Stimulated activated CD8-positive, alpha-beta memory T cell treated with anti-CD3 and anti-CD28 coated beads, Interleukin-15, amount 100 ng/mL, for 4 hours (primary cell): ENCODE measurements at places on chromosomes 2 and 18.

- DNase-seq = no peak
Observed at GRCh38 chr2:169012812-169013627, 18.1 kb downstream of the ABCB11 start.

DNA sequence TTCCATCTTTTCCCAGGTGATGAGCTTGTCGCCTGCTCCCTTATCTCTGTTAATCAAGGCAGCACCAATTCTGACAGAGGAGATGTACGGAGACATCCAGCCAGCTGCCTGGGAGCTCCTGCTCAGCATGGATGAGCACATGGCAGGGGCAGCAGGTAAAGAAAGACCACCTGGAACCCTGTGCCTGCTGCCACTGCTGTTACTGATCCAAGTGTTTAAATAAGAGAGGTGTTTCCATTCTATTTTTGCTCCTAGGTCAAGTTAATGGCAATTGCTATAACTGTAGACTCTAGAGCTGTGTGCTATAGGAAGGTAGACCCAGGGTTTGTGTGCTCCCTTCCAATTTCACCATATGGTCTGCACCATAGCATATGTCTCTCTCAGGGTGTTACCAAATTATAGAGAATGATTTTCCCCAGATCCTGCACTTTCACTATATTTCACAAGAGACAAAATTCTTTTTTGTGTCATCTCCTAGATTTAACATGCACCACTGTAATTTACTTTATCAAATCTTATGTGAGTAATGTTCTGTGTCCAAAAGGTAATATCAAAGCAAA is 88.6 kb upstream of the RPE start:
- no peak for DNase-seq

GRCh38 chr2:47738331-47738730 is 44.6 kb upstream of the MSH6 start:
- no peak for DNase-seq

DNA sequence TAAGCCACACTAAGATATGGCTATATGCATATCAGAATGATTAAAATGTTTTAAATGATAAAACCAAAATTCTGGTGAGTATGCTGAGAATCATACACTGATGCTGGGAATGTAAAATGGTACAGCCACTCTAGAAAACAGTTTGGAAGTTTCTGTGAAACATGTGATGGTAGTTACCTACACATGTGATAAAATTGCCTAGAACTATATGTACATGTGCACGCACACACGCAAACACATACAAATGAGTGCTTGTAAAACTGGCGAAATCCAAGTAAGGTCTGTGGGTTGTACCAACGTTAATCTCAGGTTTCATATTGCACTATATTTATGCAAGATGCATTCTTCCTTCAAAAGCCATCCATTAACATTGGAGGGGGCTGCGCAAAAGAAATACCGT is 195.0 kb upstream of the RAB6C start:
- no peak for DNase-seq

GRCh38 chr2:85135660-85135914 is 2.4 kb downstream of the TCF7L1 start:
- DNase-seq = no peak

- DNase-seq = no peak
Observed at GRCh38 chr2:101349893-101350662, 37.2 kb downstream of the CREG2 start.

GRCh38 chr2:177204417-177204816 is 8.2 kb upstream of the HNRNPA3 start:
- no peak for DNase-seq

DNA sequence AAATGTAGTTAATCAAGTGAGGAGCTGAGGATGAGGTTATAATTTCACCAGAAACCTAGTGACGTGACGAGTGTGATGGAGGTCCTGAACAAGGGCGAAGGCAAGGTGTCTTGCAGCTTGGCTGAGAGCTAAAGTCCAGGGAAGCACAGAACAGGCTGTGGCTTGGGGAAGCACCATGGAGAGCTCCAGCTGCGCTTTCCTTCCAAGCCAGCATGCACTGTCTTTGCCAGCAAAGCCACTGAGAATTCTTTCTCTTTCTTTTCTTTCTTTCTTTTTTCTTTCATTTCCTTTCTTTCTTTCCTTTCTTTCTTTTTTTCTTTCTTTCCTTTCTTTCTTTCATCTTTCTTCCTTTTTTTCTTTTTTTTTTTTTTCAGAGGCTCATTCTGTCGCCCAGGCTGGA is 239.3 kb downstream of the FBXO15 start:
- no peak for DNase-seq

DNA sequence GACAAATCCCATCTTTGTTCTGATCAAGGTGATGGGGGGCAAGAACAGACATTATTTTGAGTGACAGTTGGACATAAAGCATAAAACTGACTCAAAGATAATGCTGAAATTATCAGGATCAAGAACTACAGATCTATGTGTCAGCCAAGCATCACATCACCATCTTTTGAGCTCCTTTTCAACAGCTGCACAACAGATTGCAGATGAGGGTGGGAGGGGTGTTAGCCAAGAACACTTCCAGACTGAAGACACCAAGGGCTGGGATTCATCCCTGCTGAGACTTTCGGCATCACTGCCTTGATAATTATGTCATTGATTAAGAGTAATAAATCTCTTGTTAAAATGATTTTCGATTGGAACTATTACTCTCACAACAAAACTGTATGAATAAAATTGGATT is 191.5 kb upstream of the NETO1 start:
- DNase-seq = no peak

GRCh38 chr2:21279525-21279924 is 155.8 kb downstream of the TDRD15 start:
- no peak for DNase-seq

- no peak for DNase-seq
Observed at GRCh38 chr18:1392046-1392445, 487.4 kb downstream of the ADCYAP1 start.

DNA sequence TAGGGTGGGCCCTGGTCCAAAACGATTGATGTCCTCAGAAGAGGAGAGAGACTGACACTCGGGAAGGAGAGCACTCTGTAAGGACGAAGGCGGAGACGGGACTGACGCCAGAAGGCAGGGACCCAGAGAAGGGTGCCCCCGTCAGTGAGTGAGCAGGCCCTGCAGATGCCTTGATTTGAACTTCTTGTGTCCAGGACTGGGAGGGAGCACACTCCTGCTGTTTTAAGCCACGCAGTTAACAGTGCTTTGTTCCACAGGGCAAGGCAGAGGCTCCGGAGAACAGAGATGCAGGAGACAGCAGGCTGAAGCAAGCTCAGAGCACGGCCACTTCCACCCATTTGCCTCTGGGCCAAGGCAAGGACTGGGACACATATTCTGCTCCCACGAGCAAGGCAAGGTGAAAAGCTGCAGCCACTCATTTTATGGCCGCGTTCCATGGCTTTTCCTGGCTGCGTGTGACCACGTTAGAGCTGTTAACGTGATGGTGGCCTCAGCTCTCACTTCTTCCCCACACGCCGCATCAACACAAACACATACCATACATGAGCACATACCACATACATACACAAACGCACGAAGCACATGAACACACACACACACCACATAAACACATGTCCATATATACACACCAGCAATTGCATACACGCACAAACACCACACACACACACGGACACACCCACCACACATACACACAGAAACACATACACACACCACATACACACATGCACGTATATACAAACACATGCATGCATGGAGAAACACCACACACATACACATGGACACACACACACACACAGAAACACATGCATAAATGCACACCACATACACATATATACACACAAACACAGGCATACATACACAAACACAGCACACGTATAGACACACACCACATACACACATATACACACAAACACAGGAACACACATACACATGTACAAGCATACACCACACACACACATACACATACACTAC is 521.0 kb upstream of the MYT1L start:
- DNase-seq = no peak

- DNase-seq = no peak
Observed at GRCh38 chr18:78733762-78734613, 245.6 kb upstream of the SALL3 start.

DNA sequence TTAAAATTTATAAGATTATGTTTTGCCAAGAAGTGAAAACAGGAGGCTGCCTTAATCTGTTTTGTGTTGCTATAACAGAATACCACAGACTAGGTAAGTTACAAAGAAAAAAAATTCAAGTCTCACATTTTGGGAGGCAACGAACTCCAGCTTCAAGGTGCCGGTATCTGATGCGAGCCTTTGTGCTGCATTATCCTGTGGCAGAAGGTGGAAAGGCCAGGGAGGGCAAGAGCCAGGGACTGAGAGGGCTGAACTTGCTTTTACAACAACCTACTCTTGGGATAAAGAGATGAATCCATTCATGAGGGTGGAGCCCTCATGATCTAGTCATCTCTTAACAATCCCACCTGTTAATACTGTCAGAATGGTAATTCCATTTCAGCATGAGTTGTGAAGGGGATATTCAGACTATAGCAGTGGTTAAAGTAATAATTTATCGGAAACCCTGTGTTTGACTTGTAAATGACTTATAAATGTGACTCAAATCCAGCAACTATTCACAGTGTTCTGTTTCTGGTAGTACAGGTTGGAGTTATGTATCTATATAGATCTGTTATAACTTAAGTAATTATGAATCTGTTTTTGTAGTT is 3.7 kb downstream of the MTX2 start:
- no peak for DNase-seq

- no peak for DNase-seq
Observed at GRCh38 chr2:62578803-62579640, 73.0 kb upstream of the TMEM17 start.

GRCh38 chr18:57764995-57765394 is 38.1 kb downstream of the ATP8B1 start:
- no peak for DNase-seq

DNA sequence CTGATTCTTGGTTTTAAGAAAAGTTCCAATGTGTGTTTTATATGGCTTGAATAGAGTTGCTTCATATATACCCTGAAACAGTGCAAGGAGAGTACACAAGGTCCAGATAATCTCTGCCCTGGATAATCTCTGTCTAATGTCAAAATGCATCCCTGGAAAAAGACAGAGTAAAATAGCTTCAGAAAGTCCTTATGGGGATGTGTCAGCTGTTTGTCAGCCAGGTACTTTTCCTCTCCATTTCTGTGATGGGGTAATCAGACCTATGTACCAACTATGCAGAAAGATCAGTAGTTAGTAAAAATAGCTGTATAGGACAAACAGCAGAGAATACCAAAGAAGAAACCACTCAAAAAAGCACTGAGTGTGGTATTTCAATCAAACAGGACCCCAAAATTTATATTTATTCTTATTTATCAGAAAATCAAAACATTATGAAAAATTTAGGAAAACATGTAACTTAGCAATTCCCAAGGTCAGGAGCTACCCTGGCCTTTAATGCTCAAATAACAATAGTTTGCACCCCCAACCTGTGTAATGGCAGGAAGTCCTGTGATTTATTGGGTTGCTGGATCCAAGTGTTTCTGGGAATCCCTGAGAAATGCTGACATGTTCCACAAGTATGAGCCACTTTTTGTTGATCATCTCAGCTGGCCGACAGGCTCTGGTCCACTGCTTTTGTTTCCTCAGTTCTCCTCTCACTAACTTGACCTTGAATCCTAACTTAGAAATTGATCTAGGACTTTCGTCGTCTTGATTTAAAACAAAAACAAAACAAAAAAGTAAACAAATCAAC is 69.6 kb downstream of the MDH1 start:
- DNase-seq = no peak

GRCh38 chr2:46735108-46735691 is 180.4 kb downstream of the MCFD2 start:
- no peak for DNase-seq

DNA sequence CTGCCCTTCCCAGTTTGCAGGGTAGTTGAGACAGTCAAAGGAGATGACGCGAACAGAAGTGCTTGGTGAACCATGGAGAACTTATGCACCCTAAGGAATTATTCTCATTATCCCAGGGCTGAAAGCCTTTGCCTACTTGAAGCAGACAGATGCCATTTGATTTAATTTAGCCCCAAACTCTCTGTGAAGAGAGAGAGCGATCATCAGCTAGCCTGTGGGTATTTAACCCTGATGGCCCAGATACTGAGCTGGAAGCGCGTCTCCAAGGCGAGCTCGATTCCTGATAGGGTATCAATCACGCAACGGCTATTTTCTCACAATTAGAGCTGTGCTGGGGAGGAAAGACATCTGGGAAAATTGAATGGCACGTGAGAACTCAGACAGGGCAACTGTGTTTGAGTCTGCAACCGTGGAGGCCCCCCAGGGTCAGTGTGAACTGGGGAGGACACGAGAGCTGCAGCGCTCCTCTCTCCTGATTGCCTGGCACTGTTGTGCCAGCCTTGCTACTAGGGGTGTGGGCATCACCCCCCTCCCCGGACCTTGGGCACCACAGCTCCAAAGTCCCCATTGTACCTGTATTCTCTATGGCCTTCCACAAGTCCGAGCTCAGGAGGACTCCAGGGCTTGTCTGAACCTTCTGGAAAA is 73.2 kb downstream of the CAPN13 start:
- no peak for DNase-seq

DNA sequence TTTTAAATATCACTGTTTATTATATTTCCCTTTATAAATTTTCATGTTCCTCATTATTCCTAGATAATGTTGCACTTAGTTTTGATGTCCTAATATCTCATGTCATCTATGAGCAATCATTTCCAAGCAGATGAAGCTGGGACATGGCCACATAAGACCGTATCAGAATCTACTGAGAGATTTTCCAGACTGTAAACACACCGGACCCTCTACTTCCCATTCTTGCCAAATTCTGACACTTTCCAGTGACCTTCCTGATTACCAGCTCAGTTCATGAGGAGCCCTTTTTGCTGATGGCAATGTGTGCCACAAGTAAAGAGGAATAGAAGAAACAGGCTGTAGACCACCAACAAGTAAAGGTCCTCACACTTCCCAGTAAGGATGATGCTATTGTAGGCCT is 20.3 kb upstream of the PDE1A start:
- DNase-seq = no peak

- no peak for DNase-seq
Observed at GRCh38 chr2:71664161-71664560, 210.8 kb downstream of the DYSF start.

- DNase-seq = no peak
Observed at GRCh38 chr2:190528521-190529001, 6.0 kb downstream of the NEMP2 start.

GRCh38 chr2:11495844-11496681 is 30.1 kb upstream of the E2F6 start:
- no peak for DNase-seq

- DNase-seq = no peak
Observed at GRCh38 chr2:168200930-168201583, 46.3 kb downstream of the STK39 start.
